Dermis blood vessel endothelial cell (primary cell): ENCODE measurements at places on chromosomes 5 and 9.

- no peak for DNase-seq
Observed at GRCh38 chr5:109177227-109177626, 232.5 kb downstream of the PJA2 start.

GRCh38 chr5:175733017-175733416 lies 75.1 kb downstream of the HRH2 start:
- no peak for DNase-seq

- DNase-seq = no peak
Observed at GRCh38 chr5:38554403-38554802, 2.0 kb downstream of the LIFR start.

- peak; percentile 26 for DNase-seq
Observed at GRCh38 chr5:18393565-18394442, 759.5 kb downstream of the TAF11L14 start.

DNA sequence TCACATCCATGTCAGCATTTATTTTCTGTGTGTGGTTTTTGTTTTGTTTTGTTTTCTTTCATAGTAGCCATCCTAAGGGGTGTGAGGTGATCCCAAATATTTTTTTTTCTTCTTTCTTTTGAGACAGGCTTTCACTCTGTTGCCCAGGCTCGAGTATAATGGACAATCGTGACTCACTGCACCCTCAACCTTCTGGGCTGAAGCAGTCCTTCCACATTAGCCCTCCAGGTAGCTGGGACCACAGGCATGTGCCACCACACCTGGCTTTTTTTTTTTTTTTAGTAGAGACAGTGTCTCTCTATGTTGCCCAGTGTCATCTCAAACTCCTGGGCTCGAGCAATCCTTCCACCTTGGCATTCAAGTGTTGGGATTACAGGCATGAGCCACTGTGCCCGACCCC lies 59.1 kb downstream of the CDC42SE2 start:
- DNase-seq = no peak

- DNase-seq = no peak
Observed at GRCh38 chr5:143161885-143162540, 241.5 kb downstream of the NR3C1 start.

DNA sequence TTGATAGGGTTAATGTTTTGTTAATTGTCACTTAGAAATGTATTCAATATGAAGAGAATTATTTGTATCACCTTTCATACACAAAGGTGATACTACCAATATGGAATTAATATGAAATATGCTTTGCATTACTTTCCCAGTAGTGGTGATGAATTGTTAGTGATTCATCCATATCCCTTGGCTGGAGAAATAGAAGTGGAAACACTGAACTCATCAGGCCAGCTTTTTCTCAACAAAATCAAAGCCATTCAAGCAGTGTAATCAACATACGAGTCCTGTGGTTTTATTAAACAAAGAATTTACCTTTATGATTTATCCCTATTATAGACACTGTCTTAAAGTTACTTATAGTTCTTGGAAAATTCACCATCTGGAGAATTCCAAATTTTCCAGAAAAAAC lies 264.0 kb upstream of the MEF2C start:
- DNase-seq = no peak

GRCh38 chr5:56900858-56901578 lies 8.4 kb upstream of the SETD9 start:
- peak; percentile 71 for DNase-seq

- DNase-seq = no peak
Observed at GRCh38 chr9:91126761-91127445, 234.8 kb downstream of the AUH start.

GRCh38 chr5:119746984-119747383 lies 117.6 kb downstream of the FAM170A start:
- DNase-seq = no peak

DNA sequence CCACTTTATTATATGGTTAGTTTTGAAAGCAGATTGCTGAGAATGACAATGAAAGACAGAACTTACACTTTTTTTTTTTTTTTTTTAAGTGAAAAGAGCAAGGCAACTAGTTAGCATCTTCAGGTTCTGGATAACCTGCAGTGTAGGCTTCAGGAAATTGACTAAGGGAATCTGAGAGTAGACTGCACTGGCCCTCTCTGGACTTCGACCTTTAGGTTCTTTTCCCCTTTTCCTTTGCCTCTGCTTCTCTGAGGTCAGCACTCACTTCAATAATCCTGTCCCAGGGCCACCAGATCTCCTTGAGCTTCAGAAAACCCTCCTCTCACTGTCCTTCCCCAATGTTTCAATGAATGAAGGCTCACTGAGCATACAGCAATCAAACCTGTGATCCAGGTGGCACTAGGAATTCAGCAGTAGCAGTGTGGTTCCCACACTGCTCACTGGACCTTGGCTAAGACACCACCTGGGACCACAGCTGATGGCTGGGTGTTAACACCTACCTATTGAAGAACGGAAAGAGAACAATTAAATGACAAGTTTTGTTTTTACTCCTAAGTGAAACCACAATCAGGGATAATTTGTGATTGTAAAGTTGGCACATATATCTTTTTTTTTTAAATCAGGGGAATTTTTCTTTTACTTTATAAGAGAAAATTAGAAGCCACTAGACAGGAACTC lies 85.8 kb upstream of the IL6ST start:
- no peak for DNase-seq

DNA sequence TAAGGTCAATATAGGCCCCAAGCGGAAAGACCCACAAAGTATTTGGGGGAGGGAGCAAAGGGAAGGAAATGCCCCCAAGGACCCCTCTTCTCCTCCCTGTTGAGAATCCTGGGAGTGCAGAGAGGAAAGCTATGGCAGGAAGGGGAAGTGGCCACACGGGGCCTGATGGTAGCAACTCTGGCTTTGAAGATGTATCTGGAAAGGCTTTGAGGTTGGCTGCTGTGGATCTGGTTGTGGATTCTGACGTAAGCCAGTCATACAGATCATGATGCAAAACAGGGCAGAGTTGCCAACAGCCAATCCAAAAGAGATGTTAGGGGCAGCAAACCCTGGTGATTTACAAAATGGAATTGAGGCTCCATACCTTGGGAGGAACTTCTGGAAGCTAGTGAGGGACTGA lies 108.8 kb downstream of the PRKACG start:
- DNase-seq = no peak

GRCh38 chr9:129202613-129203555 lies 24.8 kb upstream of the IER5L start:
- DNase-seq = peak; percentile 78

GRCh38 chr9:98010445-98010844 lies 27.3 kb downstream of the ANP32B start:
- peak; percentile 89 for DNase-seq

DNA sequence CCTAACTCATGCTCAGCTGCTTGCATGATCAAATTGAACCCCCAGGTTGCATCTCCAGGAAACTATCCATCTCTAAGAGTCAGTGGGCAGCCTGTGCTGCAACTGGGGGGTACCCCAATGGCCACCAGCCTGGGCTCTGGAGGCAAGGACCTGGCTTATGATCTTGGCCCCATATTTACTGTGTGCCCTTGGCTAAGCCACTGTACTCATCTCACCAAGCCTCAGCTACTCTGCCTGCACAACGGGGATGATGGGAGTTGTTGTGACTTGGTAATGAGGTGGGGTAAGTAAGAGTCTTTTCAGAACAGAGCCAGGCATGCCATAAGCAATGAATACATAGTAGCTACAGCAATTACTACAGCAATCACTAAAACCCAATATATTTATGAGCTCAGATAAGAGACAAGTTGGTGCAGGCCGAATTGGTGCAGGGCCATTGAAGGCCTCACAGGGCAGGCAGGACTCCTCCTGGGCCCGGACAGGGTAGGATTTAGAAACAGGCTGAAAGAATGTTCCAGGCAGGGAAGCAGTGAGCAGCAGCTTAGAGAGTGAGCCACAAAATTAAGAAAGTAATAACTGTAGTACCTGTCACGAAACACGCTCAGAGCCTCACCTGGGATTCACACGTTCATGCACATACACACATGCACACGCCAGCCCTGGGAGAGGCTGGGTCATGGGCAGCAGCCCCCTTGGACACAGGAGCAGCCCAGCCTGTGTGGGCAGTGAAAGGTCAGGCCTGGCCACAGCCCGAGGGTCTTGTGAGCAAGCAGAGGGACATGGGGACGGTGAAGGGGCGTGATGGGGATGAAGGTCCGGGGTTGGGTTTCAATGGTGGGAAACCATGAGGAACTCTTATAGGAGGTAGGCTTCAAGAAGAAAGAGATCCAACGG lies 74.1 kb downstream of the PAX5 start:
- no peak for DNase-seq

DNA sequence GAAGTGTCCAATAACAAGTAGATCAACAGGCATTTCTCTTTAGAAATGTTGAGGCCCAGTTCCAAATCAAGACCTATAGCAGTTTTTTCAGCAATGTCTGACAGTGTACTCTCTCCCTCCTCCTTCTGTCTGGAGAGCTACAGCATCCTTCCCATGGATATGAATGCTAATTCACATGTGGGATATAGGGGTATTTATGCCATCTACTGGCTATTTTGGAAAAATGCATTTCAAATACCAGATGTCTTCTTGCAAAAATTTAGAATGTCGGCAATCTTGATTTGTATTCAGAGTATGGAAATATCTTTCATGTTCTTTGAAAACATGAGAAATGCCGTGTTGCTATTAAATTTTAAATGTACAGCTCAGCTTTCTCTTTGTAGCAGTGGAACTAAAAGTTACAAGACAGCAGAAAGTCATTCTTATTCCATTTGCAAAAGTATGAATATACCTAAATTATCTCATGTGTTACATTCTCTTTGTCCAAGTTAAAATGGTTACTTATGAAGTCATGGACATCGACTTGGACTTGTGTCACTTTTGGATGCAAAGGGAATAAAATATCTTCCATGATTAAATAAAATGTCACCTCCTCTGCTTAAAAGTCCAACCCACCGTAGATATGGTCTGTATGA lies 647.8 kb downstream of the TAF11L14 start:
- peak; percentile 57 for DNase-seq

DNA sequence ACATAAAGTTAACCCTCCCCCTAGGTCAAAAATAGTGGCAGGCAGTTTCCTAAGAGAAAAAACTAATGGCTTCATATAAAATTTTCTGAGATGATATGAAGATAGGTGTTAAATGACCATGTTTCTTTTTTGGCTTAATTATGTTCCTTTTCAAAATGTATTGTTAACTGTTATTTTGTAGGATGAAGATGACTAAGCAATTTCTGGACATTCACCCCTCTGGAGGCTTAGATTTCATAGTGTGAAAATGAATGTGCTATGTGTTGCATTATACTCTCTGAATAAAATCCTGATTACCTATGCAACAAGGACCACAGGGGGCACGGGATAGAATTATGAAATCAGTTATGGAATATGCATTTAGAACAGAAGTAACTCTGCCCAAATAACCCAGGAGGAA lies 233.5 kb downstream of the MRPS30 start:
- DNase-seq = no peak

- no peak for DNase-seq
Observed at GRCh38 chr9:78304357-78304756, 7.4 kb downstream of the PSAT1 start.

- peak; percentile 13 for DNase-seq
Observed at GRCh38 chr5:80204808-80205614, 50.8 kb downstream of the SERINC5 start.

DNA sequence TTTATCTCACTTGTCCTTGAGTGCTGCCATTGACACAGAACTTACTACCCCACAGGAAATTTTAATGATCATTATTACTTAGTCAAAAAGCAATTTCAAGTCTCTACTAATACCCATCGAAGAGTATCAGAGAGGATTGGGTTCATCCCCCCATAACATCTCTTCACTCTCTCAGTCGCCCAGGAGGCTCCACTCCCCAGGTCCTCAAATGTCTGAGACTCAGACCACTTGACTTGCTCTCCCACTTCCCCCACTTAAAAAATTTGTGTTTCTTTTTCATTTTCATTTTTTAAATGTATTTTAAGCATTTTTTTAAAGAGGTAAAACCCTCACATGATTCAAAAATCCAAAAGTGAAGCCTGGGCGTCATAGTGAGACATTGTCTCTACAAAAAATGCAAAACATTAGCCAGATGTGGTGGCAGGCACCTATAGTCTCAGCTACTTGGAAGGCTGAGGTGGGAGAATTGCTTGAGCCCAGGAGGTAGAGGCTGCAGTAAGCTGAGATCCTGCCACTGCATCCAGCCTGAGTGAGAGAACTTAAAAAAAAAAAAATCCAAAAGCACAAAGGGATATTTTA lies 56.8 kb upstream of the TRAF1 start:
- DNase-seq = no peak

GRCh38 chr9:109355564-109356297 lies 34.9 kb upstream of the EPB41L4B start:
- DNase-seq = no peak

- peak; percentile 45 for DNase-seq
Observed at GRCh38 chr5:86971034-86971571, 296.6 kb upstream of the RASA1 start.

DNA sequence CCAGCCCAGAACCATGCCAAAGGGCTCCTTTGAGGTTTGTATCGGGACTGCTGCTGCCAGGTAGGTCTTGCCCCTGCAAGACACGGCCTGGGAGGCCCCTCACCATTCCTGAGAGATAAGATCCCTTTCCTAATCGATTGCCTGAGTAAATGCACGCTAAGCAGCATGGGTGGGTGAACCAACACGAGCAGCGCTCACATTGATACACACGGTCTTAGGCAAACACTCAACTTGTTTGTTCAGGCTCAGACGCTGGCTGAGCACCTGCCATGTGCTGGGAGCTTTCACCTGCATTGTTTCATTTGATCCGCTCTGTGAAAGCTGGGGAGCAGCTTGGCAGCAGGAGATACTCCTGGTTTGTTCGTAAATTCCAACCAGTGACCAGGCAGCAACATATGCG lies 76.9 kb upstream of the NEURL1B start:
- no peak for DNase-seq

DNA sequence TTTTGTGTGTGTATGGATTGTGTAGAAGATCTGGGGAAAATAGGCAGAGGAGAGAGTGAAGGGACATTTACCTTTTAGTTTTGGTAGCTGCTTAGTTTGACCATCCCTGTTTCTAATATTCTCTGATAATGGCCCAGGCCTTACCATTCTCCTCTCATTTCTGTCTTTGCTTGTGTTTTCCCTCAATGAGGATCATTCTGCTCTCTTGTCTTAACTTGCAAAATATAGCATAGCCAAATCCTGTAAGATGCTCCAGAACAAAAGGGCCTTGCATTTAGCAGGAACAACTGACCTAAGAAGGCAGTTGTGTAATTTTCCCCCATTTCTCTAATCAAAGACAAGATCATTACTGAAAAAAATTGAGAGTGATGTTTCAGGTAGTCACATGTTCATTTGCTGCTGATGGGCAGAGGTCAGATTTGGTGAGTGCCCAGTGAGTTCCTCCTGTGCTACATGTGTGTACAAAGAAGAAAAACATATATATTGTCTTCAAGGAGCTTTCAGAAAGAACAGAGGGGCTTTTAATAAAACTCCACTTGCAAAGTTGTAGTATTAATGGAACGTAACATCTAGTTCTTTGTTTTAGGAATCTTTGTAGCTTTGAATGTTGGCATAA lies 139.5 kb downstream of the KDM4C start:
- no peak for DNase-seq

GRCh38 chr5:82476155-82476554 lies 198.0 kb upstream of the RPS23 start:
- DNase-seq = no peak

GRCh38 chr5:141369994-141370848 lies at the start of gene PCDHGB3:
Gene PCDHGB3, plus strand, starts transcription at chr5:141370242. Its CDS starts 153 bp downstream, at chr5:141370395.
- peak; percentile 72 for DNase-seq

GRCh38 chr9:33154371-33154770 lies 12.8 kb downstream of the B4GALT1 start:
- no peak for DNase-seq
